ENCODE measurements at places on chromosomes 13 and 19. TPM values are rescaled to one million over a fixed set of nuclear protein-coding genes. Genes with fewer than 3 reads are reported as not detected.

GRCh38 chr19:38351865-38352395, 16.3 kb downstream of the CATSPERG start:
- no peak for DNase-seq

Gene ZNF723
- not detected for total RNA-seq

DNA sequence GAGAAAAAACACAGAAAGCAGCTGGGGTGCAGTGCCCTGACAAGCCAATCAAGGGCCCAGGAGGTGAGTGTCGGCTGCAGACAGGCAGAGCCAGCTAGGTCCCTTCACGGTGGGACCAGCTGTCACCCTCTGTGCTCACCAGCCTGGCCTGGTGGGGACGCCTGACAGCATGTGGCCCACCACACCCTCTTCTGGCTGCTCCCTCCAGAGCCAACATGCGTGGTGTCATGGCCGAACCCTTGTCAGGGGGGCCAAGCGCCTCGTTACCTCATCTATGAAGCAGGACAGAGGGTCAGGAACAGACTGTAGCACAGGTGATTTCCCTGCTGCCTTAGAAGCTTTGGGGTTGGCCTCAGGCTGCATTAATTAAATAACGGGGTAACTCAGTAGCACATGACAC, 40.0 kb upstream of the ISYNA1 start:
- DNase-seq = no peak

GRCh38 chr13:97911311-97912138, 42.0 kb upstream of the IPO5 start:
- DNase-seq = no peak
